ENCODE measurements at places on chromosomes 11 and 22.

DNA sequence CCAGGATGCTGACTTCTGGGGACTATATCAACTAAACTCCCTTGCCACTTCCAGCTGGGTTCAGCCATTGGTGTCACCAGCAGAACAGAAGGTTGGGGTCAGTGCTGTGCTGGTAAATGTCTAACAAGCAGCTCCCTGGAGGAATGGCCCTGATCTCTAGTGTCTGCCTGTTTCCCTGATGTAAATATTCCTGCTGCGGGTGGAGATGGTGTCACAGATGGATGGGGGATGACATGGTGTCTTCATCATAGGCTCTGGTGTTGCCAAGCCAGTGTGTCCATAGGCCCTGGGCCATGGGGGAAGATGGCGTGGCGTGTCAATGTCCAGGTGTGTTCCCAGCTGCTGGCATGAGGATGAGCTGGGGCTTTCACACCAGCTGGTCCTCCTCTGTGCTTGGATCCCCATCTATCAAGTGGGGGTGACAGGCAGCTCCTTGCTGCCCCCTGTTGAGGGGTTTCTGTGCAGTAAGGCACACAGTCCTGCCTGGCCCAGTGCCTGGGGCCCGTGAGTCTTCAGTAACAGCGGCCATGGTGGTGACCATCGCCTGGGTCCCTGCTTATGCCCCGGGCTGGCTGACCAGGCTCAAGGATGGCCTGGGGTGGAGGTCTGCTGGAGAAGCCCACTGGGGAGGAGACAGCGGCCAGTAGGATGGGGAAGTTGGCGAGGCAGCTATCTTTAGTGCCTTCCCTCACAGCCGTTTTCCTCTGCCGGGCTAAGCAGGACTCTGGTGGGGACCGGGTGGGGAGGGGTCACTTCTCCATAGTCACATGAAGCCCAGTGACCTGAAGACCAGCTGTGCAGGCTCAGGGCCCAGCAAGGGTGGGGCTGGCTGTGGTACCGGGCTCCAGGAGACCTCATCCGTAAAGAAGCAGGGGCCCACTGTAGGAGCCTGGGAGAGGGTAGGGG is 12.7 kb downstream of the RPL3 start:
- DNase-seq, result no peak

DNA sequence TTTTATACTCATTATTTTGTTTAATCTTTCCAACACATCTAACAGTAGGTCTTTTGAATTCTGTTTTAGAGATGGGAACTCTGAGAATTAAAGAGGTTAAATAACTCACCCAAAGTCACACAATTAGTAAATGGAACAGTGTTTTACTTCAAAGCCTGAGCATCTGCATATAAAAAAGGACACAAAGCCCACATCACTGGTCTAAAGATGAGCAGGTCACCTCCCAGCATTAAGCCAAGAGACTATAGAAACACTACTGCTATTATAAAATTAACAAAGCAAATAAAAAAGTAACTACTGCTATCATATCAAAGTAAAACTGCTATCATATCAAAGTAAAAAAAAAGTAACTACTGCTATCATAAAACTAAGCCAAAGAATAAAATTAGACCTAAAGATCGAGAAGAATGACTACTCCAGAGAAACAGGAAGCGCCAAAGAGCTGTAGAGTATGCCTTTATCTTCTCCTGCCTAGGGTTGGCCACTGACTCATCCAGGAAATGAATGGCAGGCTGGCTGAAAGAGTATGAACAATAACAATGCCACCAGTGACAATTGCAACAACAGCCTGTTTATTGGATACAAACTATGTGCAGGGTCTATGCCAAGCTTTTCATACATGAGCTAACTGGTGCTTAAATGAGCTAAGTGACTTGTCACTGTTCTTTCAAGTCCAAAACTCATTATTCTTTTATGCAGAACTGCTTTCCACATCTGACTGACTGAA is 1153.0 kb upstream of the TENM4 start:
- DNase-seq, result peak; percentile 72

DNA sequence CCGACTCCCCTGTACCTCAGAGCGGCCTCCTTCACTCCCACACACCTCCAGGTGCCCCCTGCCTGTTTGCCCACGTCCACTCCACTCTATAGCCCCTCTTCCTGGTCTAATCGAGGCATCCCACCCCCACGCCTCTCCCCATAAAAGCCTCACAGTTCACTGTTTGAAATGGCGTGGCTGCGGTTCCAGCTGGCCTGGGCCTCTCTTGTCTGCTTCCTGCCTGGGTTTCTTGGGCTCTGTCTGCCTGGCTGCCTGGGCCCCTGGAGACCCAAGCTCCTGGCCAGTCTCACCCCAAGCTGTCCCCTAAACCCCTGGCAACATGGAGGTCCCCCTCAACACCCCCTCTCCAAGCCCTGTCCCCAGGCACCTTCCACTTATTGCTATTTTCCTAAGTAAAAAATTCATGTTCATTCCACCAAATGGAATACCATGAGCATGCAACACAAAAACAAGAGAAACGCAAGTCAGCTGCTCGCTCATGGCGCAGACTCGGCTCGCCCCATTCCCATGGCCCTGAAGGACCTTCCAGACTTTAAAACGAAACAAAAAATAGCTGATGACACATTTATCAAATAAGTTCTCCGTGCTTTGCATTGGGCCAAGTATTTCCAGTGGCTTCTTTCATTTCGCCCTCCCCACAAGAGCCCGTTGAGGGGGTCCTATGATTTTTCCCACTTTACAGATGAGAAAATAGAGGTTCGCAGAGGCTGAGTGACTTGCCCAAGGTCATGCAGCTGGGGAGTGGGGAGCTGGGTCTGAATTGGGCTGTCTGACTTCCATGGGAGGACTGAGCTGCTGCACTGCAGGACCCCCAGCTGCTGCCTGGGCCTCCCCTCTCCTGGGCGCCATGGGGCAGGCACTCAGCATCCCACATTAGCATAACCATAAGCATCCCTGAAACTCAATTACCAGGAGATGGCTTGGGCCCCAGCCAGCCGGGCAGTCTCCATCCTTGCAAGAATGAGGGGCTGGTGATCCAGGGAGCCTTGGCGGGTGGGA is 11.7 kb upstream of the FLRT1 start:
- DNase-seq, result no peak

DNA sequence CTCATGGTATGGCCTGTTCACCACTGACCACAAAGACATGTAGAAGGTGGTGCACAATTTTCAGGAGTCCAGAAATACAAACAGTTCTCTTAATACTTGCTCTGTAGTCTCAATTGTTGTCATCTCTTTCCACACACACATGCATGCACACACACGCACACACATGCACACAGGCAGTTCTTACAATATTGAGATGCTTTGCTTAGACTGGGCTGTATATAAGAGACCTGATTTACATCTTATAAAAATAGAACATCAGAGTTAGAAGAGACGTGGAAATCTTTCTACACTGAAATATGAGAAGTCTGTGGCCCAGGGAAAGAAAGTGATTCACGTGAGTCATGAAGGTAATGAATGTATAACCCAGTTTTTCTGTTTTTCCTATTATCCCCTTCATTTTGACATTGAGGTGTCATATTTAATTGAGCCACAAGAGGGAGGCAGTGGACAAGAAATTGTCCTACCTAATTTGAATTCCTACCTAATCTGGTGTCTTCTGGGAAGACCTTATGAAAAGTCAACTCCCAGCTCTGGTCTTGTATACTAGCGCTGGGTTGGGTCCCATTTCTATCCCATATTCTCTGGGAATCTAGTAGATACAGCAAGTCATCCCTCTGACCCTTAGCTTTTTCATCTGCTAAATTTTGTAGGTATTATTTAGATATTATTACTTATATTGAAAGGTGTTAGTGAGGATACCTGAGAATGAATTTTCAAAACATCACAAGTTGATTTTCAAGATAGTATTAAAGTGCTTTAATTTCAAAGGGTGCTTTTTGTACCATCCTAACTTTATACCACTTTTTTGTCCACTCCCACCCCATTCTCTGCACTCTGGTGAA is 14.9 kb upstream of the MS4A4A start:
- peak; percentile 33 for DNase-seq

DNA sequence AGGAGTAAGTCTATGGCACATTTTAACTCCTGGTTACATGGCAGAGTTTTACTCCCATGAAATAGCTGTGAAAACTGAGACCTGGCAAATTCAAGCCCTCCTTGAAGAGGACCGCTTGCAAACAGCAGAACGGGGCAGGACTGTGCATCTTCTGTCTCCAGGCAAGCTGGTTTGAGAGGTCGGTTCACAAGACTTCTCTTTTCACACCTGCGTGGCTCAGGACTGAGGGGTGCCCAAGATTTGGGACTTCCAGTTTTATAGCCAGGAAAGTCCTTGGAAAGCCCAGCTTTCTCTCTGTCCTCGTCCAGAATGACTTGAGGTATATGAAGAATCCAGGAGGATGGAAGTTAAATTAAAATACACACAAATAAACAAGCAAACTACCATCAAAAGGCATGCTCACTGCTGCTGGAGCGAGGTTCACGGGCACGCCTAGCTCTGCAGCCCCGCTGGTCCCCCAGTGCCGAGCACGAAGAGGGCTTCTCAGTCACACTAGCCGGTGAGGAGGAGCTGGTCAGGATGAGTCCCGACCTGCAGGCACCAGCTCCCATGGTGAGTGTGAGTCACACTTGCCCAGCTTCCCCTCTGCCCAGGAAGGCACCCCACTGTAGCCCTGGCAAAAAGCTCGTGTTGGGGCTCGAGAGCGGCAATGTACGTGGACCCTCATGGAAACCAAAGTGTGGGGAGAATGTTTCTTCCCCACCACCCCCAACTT is 1382.4 kb downstream of the BRD1 start:
- DNase-seq, result no peak

DNA sequence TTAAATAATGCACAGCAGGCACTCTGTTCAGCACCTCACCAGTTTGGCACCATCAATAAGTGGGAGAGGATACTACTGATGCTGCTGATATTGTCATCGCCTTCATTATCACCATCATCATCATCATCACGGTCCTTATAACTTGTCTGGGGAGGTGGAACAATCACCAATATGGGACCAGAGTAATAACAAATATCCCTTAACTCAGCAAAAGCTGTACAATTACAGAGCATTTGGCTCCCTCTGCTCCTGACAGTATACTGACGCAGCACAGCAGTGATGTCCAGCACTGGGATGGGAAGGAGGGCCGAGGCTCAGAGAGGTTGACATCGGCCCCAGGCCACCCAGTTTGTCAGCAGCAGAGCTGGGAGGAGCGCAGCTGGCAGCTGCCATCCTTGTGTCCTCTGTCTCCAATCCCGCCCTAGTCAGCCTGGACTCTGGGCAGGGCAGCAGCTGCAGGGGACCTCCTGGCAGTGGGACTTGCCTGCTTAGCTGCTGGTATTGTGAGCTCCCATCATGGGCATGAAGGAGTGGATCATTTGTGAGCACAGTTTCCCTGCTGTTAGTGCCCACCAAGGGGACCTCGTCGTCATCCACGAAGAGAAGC is 90.0 kb downstream of the DHCR7 start:
- no peak for DNase-seq

- no peak for DNase-seq
These were observed 8.9 kb upstream of the FXYD2 start for GRCh38 chr11:117833401-117833891.

- no peak for DNase-seq
These were observed 260.4 kb downstream of the TMEM135 start for GRCh38 chr11:87298155-87298554.

DNA sequence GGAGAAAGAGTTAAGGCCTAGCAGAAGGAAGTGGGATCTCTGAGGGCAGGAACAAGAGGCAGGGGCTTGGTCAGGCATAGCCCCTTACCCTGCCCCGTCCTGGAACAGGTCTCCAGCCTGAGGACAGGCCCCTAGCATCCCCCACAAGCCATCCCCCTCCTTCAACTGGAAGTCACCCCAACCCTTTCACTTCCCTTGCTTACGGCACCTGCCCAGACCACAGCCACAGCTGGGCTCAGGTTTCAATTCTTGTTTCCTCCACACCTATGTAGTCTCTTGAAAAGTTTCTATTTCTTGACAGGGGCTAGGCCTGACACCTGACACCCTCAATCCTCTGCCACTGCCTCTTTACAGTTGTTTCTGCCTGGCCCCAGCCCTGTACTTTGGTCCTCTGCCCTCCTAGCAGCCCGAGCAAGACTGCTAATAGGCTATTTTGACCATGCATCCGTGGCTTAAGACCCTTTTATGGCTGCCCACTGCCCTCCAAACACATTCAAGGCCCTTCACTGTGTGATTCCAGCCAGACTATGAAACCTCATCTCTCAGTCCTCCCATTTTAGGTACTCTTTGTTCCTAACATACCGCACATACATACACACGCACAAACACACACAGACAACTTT is 10.9 kb upstream of the FCHSD2 start:
- no peak for DNase-seq

GRCh38 chr11:41713030-41713429 is 253.6 kb upstream of the LRRC4C start:
- DNase-seq, result no peak

DNA sequence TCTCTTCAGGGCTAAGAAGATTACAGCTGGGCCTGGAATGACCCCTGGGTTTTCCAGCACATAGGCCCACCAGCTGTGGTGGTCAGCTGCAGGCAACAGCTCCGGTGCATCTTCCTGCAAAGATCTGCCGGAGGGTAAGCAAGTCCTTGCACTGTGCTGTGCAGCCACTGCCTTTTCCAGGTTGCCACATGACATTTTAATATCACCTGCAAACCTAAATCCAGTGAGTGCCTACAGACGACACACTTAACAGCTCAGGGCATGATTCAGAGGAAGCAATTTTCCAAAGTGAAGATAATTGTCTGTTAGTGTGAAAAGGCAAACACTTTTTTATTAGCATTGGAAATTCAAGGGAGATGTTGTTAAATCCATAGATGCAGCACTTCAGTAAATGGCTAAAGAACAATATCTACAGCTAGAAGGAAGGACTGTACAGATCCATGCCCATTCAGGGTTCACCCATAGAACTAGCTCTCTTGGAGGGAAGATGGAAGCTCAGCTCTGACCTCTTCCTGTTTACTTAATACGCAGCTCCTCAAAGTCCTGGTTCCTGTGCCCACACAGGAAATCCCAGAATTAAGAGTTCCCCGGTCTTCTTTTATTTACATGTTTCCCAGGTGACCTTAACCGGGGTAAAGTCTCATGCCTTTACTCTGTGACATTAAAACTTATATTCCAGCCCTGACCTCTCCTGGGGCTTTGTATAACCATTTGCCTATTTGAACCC is 13.3 kb upstream of the NRIP3 start:
- DNase-seq, result no peak

GRCh38 chr11:71065841-71066240 is 186.5 kb downstream of the SHANK2 start:
- DNase-seq, result no peak

All from midbrain (tissue), 1 donor.